NCI-H510A (cell line): ENCODE measurements at places on chromosomes 2 and 18.

- DNase-seq: no peak
These were observed 45.9 kb downstream of the ITPRID2 start for GRCh38 chr2:181937473-181937872.

GRCh38 chr2:46704041-46704440 lies 211.6 kb downstream of the MCFD2 start:
- no peak for DNase-seq

GRCh38 chr2:195671563-195671962 lies 14.5 kb downstream of the SLC39A10 start:
- no peak for DNase-seq

GRCh38 chr2:75539955-75540716 lies 20.6 kb downstream of the EVA1A start:
- DNase-seq: no peak

GRCh38 chr2:70785137-70785911 lies 5.1 kb downstream of the FIGLA start:
- no peak for DNase-seq

DNA sequence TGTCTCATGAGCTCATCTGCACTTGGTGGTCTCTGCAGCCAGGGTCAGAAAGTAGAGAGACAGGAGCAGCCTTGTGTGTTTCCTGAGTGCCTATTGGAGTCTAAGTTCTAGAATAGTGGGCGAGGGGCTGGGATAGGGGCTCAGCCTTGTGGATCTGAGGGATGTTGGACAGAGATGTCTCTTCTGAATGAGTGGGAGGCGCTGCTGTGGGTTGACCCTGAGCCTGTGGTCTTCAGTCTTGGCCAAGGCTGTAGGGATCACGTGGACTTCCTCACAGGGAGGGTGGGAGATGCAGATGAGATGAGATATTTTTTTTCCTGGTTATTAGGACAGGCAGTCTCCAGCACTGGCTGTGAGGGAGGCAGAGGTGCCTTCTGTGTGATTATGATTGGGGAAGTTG lies 61.8 kb downstream of the RNF144A start:
- DNase-seq: no peak

DNA sequence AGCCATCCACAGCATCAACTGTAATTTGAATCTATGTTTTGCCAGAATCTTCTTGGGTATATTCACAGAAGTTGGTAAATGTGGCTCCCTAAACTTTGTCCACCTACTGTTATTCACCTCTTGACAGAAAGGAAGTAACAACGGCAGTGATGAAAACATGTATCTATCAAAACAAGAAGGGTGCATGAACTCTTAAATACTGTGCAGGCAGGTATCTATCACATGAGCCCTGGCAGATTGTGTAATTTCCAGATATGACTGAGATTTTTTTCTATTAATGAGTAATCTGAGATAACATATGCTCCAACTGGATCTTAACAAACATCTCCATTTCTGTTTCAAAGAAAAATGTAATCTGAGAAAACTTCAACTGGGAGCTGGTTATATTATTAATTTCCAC lies 36.6 kb downstream of the SFT2D3 start:
- DNase-seq: no peak

DNA sequence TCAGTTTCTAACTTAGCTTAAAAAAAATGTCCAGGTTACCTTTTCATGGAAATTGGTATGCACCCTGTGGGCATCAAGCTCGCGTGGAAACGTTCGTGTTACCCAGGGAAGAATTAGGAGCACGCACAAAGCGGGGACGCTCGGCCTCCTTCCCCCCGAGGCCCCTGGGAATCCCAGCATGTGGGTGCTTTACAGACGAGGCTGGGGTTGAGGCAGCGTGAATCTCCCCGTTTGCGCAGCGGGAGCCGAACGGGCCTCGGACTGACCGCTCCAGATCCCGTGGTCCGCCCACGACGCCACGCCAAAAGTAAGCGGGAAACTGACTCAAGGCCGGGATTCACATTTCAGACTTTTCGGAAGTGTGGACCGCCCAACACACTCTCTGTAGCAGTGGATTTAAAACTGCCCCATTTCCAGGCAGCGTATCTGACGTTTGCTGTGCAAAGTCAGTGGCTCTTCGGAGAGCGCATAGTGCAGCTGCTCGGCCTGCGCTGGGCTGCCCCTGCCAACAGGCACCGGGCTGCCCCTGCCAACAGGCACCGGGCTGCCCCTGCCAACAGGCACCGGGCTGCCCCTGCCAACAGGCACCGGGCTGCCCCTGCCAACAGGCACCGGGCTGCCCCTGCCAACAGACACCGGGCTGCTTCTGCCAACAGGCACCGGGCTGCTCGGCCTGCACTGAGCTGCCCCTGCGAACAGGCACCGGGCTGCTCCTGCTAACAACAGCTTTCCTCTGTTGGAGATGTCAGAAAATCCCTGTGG lies 49.7 kb downstream of the SH3YL1 start:
- no peak for DNase-seq

DNA sequence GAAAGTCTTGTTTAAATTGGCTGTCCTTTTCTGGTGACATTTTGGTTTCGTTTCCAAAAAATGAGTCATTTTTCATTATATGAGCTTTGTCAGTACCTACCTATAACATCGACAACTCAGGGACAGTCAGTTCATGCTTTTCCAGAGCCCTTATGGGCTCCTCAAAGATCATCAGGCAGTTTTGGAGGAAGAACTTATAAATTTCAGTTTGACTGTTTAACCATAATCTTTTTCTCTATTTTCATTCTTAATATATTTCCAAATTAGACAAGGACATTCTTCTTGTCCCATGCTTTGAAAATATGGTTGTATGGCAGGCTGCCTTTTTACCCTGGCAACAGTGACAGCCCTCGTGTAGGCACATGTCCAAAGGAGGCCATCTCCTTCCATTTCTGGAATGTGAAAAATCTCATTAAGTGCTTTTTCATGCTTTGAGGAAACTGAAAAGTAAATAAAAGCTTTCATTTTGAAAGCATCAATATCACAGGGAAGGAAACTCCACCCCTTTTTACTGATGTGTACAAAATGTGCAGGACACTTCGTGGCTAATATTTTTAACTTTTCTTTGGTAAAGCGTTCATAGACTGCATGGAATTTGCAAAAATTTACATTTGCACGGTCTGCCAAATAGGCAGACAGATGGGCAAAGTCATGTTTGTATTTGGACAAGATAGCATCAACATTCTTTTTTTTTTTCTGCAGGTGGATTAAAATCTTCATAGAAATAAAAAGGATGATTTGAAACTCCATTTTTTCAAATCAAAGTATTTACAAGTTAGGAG lies 7.2 kb upstream of the PROC start:
- DNase-seq: no peak

DNA sequence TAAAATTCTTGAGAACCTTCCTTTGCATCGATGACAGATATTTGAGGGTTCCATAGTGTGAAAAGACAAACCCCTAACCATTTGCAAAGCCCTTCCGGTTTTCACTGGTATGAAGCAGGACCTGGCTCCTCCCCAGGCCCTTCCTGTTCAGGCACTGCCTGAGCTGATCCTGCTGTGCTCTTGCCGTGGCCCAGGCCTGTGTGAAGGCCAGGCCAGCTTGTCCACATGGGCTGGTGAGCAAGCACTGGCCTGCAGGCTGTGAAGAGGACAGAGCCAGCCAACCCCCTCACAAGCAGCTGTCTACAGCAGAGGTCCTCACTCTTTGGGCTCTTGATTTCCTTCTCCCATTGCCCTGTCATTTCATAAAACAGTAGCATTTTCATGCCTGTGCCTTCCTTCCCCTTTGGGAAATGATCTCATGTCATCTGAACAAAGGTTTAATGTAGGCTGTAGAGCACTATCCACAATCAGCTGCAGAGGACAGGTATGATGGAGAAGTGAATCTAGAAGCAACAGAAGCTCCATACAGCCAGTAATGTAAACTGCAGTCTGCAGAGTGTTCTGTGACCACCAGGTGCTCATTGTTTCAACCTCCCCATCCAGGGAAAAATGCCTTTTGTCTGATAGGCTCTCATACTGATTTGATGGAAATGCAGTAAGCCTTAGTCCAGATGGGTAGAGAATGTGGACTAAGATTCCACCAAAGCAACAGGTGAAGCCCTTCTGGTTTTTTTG lies 19.8 kb downstream of the MPHOSPH10 start:
- no peak for DNase-seq
